HS-5 (cell line): ENCODE measurements at places on chromosomes 3 and 15.
A peak's percentile ranks its signal among the peaks of the same experiment; 100 is the strongest.

GRCh38 chr3:64961301-64961700, 273.5 kb upstream of the ADAMTS9 start:
- no peak for DNase-seq

- DNase-seq: no peak
Measured at GRCh38 chr3:185084402-185084801, 68.5 kb downstream of the C3orf70 start.

GRCh38 chr15:99267957-99268356, 16.7 kb downstream of the LRRC28 start:
- no peak for DNase-seq

GRCh38 chr3:194326192-194326967, 24.7 kb downstream of the CPN2 start:
- DNase-seq: no peak

- DNase-seq: no peak
Measured at GRCh38 chr3:135784557-135784956, 181.0 kb upstream of the PPP2R3A start.

DNA sequence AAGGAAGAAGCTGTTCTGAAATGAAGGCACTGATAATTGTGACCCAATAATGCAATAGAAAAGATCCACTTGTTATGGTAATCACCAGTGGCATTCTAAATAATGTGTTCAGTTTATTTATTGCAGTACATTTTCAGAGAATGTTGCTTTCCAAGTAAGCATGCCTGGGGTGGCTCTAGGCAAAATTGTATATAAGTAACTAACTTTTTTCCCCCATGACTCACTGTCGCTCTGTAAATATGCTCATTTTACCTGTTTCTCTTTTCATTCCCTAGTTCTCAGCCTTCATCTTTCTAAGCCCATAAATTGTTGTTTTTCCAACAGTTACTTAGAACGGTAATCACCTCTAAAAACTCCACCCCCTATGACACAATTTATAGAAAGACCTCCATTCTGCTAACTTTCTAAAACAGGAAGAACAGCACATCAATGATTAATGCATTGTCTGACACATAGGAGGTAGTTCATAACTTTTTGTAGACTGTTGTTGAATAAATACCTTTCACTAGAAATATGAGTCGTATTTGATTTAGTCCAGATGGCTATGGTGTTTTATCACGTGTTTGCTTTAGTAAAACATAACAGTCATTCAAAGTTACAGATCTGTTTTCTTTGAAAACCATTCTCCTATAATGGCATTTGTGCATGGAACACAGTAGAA, 143.1 kb downstream of the LSAMP start:
- peak; percentile 39 for DNase-seq

DNA sequence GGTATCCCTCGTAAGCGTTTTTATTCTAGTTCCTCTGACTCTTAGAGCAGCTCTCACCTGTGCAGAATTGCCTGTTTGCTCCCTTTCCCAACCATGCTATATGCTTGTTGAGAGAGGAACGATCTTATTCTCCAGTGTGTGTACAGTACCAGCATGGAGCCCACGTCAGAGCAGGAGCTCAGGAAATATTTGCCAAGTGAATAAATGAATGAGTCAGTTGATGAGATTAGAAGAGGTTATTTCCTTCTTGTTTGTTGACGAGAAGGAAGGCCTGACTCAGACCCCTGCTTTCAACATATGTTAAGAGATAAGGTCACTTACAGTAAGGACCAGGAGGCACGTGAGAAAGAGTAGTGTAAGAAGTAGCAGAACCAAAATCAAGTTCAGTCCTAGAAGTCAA, 106.3 kb upstream of the ABHD17C start:
- peak; percentile 89 for DNase-seq

- no peak for DNase-seq
Measured at GRCh38 chr15:63420333-63420747, 38.7 kb upstream of the CA12 start.

GRCh38 chr3:22269831-22270230, 518.8 kb upstream of the ZNF385D start:
- DNase-seq: no peak

GRCh38 chr15:29205186-29205585, 64.4 kb downstream of the NSMCE3 start:
- no peak for DNase-seq

- no peak for DNase-seq
Measured at GRCh38 chr3:127774647-127775046, 47.7 kb downstream of the MGLL start.

GRCh38 chr15:80695911-80696661, 976 bp downstream of the ABHD17C start:
- DNase-seq: no peak

DNA sequence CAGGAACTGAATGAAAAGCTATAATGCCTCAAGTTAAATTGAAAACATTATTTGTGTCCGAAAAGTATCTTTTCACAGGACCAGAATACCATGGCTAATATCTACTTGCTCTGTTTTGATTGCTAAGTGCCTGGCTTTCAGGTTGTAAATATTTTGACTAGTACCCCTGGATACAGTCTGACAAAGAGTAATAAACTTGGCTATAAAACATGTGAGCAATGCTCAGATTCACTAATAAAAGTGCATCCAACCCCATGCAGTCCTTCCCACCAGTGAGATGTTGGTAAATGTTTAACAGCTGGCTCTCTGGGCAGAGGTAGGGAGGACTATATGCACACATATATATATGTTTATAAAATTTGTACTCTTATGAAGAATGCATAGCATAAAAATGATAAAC, 281.8 kb upstream of the TGFBR2 start:
- DNase-seq: no peak

DNA sequence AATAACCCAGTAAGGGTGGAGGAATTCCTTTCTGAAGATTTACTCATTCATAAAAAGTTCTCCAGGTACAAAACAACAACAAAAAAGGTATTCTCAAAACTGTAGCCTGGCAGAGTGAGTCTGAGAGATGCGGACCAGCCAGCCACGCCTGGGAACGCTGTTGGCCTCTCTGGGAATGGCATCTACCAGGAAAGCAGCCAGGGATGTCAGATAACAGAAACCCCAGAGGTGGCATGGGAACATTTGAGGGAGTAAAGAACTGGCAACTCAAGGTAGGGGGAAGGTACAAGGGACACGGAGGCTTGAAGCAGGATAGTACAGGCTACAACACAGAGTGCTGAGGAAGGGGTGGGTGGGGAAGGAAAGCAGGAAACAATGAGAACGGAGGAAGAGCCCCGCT, 7.1 kb upstream of the AP3S2 start:
- no peak for DNase-seq

- no peak for DNase-seq
Measured at GRCh38 chr3:119649761-119650160, 10.6 kb downstream of the POPDC2 start.

DNA sequence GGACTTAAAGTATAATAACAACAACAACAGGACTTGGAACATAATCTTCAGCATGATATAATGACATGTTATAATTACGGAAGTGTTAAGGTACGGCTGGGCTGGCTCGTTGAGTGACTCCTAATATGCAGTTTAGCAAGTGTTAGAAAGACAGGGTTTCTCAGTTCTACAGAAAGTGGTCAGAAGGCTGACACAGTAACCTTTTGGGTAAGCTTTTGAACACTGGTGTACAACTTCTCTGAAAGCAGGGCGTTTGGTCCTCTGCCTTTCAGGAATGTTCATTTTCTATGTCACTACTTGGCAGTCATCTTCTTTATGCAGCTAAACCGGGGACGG, 133.3 kb upstream of the SLC2A2 start:
- DNase-seq: no peak

DNA sequence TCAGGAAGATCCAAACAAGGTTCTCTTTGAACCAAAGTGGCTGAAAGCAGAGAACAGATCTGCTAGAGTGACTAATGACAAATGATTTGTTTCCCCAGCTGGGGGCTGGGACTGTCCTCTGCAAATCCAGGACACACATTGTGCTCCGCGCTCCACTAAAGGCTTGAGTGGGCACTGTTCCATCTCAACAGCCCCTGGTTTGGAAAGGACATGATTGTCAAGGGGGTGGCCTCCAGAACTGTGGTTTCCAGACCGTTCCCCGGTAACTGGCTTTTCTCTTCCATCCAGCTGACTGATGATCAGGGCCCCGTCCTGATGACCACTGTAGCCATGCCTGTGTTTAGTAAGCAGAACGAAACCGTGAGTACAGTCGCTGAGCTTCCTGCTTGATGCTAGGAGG, 91.0 kb downstream of the LRTM1 start:
- DNase-seq: no peak

DNA sequence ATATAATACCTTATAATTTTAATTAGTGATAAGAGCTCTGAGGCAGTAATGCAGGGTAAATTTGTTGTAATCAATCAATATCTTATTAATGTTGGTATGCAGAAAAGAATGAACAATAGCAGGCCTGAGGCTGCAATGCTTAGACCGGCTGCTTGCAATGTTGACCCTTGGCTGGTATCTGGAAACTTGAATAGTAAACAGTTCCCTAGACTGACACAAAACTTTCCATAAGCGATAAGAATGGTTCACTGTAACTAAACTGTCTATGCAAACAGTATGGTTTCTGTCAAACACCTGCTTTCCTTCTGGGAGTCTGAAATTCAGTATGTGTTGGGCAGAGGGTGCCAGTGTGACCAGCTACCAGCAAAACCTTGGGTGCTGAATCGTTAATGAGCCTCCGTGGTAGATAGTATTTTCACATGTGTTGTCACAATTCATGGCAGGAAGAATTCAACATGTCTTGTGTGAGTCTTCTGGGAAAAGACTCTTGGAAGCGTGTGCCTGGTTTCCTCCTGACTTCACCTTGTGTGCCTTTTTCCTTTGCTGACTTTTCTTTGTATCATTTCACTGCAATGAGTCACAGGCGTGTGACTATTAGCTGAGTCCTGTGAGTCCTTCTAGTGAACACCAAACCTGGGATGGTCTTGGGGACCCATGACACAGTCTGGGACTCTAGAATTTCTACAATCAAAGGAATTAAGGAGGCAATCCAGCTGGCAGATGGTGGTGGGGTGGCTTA, 30.7 kb upstream of the CLRN1 start:
- no peak for DNase-seq

GRCh38 chr3:169400874-169401273, 262.6 kb downstream of the MECOM start:
- no peak for DNase-seq

- no peak for DNase-seq
Measured at GRCh38 chr15:60414016-60414682, 16.4 kb upstream of the ANXA2 start.
